NCI-H446 treated with DMSO at 0.1 percent for 48 hours (cell line): ENCODE measurements at places on chromosomes 3 and 15.

DNA sequence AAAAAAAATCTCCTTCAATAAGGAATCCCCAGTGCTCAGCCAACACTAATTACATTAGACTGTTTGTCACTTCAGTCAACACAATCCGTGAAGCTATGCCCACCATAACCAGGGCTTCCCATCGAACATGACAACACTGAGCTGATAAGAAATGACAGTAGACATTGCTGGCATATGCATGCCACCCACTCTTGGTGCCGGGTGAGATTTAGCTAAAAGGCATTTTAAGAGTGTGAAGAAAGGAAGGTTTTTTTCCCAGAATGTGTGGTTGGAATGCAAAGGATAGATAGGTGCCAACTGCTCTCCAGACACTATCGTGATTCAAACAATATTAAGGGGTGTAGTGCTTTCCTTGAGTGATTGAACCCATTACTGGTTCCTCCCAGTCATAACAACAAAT lies 344.0 kb upstream of the LMCD1 start:
- DNase-seq: no peak

DNA sequence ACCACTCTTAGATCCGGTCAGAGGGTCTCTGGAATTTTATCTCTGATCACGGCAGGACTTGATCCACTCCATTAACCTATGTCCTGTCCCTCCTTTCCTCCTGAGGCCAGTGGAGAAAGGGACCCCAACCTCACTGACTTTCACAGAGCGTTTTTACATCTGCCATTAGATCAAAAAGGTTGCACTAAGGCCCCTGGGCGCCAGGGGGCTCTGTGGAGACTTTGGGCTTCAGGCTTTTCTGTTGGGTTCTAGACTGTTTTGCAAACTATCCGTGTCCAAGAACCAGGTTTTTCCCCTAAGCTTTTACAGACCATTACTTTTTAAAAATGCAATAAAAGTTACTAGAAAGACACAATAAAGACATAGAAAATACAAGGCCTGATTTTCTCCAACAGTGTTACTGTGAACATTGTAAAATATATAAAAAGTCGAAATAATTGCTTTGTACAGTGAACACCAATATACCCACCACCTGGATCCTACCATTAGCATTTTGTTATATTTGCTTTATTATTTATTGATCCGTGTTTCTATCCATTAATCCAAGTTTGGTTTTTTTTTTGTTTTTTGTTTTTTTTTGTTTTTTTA lies 159.7 kb downstream of the POLR2M start:
- no peak for DNase-seq

- no peak for DNase-seq
These were observed 17.4 kb downstream of the ABTB1 start for GRCh38 chr3:127690106-127690505.

DNA sequence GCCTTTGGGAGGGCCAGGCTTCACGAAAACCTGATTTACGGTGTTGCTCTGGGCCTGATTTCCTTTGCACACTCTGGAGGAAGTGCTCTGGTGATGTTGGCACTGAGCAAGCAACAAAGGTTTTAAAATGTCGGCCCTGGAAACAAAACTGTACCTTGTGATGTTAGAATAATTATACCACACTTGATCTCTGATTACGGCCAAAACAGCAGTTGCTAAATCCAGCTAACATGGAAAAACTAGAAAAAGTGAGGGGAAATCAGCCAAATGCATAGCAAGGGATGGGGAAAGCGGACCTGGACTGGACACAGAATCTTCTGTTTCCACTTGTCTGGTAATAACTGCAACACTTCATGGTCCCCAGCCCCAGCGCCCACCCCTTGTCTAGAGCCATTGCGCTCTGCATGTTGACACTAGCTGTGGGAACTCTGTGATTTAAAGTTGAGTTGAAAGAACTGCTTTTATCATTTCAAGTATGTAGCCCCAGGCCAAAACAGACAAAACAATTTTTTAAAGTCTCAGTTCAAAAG lies 120.1 kb downstream of the VGLL4 start:
- DNase-seq: no peak

GRCh38 chr3:173096994-173097785 lies 43.8 kb downstream of the SPATA16 start:
- no peak for DNase-seq

DNA sequence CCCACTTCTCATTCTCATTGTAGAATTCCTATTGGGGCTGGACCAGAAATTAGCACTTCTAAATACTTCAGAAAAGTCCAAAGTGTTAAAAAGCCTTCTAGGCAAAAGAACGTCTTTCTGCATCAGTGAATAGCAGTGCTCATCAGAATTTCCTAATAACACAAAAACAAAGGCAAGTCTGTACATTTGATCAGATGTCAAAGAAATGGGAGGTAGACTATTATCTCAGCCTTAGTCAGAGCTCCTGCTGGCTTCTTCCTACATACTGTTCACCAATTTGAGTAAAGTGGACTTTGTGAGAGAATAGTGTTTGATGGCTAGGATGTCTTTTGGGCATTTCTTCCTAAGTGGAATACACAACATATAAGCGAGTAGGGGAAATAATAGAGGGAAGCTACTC lies 48.7 kb downstream of the FOXB1 start:
- DNase-seq: no peak

DNA sequence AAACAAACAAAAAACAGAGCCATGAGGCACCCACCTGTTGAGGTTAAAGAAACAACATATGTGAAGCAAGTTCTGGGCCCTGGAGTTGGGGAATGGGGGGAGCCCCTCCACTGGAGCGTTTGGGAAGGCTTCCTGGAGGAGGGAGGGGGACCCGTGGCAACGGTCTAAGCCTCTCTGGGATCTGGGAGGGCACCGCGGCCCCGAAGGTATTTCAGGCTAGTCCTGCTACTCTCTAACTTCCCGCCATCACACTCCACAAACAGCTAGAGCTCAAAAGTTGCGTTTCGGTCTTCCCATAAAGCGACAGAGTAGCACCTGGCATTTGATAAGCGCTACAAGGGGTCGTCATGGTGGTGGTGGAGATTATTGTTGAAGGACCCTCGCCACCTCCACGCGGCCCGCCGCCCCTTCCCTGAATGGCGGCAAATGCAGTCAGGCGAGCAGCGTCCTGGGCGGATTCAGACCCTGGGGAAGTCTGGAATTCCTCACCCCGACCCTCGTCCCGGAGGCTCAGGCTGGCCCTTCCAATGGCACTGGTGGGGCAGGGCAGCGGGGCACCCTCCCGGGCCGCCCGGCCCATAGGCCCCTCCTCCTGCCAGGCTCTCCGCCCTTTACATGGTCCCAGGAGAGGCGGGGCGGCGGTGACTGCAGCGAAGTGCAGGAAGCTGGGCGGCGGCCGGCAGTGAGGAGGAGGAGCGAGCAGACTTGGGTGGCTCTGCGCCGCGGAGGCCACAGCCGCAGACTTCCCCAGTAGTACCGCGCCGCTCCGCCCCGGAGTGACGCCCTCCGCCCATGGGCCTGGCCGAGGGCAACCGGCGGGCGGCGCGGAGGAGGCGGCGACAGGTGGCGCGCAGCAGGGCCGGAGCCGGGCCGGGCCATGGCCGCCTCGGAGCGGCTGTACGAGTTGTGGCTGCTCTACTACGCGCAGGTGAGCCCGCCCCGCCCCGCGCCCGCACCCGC lies at the start of gene NBEAL2:
Gene NBEAL2 (plus strand): TSS at position 682 of the 960 bp plus-strand sequence. CDS start 196 bp downstream, at position 878.
- DNase-seq: peak; percentile 75
